ENCODE measurements at places on chromosomes 12 and 14.

- peak; percentile 80 for DNase-seq
These were observed at the start of gene MEG3 for GRCh38 chr14:100825713-100826331. TSS of gene MEG3 (plus strand) at chr14:100826118.

DNA sequence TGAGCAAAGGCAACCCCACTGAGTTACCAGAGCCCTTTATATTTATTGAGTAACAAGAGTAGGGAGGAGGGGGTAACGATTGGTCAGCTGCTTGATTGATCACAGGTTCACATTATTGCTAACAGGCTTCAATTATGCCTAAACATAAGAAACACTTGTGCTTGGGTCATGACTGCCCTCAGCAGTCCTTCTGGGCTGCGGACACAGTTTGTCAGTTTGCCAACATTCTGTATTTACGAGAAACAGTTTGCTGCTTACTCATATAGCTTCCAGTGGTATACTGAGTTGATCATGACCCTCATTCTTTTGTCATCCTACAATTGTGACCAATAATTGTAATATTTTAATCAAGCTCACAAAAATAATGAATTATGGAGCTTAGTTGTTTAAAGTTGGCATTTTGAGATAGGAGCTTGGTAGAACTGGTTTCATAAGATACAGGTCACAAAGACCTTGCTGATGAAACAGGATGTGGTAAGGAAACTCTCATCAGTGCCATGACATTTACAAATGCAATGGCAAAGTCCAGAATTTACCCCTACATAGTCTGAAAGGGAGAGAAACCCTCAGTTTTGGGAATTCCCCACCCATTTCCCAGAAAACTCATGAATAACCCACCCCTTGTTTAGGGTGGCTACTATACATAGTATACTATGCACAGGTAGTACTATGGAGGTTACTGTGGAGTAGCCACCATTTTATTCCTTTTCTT lies 1421.0 kb upstream of the FLRT2 start:
- no peak for DNase-seq

DNA sequence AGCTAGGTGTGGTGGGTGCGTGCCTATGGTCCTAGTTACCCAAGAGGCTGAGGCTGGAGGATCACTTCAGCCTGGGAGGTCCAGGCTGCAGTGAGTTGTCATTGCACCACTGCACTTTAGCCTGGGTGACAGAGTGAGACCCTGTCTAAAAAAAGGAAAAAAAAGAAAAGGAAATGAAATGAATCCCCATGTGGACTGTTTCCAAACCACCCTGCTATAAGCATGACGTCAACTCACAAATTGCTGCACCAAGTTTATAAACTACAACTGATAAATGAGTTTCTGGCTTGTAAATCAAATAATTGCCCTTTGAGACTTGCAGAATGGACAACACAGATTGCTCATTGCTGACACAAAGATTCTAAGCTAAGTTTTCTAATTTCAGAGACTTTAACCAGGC lies 51.0 kb upstream of the STK38L start:
- DNase-seq: peak; percentile 90

DNA sequence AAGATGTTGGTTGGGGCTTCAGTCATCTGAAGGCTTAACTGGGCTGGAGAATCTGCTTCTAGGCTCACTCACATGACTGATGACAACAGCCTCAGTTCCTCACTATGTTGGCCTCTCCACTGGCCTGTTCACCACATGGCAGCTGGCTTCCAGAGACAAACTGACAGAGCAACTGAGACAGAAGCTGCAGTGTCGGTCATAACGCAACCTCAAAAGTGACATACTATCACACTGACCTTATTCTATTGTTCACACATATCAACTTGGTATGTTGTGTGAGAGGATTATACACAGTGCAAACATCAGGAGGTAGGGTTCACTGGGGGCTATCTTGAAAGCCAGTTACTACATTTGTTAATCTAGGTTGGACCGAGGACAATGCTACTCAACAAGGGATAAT lies 92.9 kb downstream of the PAWR start:
- peak; percentile 10 for DNase-seq

GRCh38 chr14:69708586-69709560 lies 58.1 kb upstream of the SRSF5 start:
- no peak for DNase-seq
